ENCODE measurements at places on chromosomes 11 and 22. TPM values are rescaled to one million over a fixed set of nuclear protein-coding genes. Genes with fewer than 3 reads are reported as not detected.

The GALNT18 gene
- 28.0 TPM for total RNA-seq

The FGF3 gene
- total RNA-seq, result not detected

The LRRC10B gene
- total RNA-seq, result 1.6 TPM

The TTLL12 gene
- total RNA-seq, result 16.0 TPM

The OR9G4 gene
- not detected for total RNA-seq

The GGTLC3 gene
- total RNA-seq, result not detected

The NRGN gene
- 7.6 TPM for total RNA-seq

The EMID1 gene
- 1.4 TPM for total RNA-seq

The YPEL1 gene
- 1.8 TPM for total RNA-seq

The TMEM121B gene
- total RNA-seq, result 0.74 TPM

The OR5B21 gene
- total RNA-seq, result not detected
